ENCODE measurements at places on chromosomes 3 and 15.

DNA sequence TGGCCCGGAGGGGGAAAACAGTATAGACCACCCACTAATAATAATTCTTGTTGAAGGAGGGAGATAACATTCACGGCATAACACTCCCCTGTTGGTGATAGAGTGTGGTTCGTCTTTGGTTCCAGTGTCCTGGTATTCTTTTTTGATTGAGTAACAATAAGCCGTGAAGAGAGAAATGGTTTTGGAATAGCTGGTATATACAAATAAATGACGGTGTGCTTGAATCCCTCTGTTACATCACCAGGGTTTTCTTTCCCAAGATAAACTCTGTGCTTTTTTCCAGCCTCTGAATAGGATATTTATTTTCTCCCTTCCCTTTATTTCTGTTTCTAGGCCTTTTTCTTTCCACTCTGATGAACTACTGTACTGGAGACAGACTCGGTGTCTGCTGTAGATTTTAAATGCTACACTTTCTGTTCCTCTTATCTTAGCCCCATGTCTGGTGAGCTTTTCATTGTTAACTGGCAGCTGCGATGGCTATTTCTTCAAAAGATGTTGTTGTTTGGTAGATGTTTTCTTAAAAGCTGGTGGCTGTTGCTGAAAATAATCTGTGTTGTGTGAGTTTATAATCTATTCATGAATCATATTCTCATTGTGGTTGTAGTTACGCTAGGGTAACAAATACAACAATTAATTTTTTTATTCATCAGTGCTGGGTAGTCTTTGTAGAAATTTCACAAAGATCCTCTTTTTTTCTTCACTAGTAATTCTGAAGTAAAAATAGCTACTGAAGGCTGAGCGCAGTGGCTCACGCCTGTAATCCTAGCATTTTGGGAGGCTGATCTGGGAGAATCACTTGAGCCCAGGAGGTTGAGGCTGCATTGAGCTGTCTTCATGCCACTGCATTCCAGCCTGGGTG, 15.5 kb upstream of the SCAANT1 start:
- DNase-seq, result no peak

DNA sequence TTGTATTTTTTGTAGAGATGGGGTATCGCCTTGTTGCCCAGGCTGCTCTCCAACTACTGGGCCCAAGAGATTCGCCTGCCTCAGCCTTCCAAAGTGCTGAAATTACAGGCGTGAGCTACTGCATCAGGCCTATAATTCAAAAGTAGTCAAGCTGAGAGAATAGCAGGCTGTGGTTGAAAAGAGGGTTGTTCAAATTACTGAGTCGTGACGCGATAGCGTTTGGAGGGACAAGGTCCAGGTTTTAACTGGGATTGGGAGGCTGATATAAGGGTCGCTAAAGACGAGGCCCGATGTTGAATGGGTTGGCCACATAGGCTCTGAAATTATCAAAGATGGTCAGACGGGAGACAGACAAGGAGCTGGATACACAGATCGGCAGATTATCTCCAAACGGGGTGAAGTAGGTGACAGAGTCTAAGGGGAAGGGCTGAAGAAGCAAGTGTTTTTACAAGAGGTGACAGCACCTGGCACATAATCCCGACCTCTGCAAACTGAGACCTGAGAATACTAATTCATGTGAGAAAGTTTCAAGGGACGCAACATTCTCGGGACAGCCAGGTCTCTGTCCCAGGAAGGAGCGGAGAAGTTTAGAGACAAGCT, 759 bp upstream of the ARID3B start:
- no peak for DNase-seq

DNA sequence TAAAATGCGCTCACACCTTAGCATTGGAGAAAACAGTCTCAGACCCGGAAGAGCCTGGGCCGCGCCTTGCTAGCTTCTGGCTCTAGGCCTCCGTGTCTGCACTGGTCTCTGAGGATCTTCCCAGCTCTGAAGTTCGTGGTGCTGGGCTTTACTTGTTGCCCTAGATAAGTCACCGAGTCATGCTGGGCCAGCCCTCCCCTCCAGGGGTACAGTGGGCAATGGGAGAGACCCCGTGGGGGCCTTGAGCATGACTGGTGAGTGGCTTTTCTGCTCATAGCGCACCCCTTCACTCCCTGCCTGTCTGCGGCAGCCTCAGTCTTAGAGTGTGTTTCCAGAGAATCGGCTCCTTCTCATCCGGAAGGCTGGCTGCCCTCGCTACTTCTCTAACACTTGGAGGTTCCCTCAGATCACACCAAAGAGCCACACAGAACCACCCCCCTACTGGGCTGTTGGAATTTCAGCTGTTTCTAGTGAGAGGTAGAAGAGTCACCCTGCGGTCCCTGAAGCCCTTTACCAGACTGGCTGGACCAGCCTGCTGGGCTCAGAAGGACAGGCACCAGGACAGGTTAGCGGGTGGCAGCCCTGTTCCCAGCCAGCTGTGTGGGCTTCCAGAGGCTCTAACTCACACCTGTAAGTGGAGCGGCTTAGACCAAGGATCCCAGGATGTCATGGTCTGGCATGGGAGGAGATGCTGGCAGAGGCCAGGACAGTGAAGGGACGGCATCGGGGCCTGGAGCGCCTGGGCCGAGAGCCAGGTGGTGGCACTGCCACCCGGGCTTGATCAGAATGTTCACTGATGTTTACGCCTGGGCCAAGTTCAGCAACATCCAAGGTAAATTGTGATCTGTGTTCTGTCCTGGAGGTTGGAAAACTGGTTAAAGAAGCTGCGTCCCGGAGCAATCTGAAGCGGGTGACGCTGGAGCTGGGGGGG, 17.9 kb downstream of the ALDH1A3 start:
- no peak for DNase-seq

DNA sequence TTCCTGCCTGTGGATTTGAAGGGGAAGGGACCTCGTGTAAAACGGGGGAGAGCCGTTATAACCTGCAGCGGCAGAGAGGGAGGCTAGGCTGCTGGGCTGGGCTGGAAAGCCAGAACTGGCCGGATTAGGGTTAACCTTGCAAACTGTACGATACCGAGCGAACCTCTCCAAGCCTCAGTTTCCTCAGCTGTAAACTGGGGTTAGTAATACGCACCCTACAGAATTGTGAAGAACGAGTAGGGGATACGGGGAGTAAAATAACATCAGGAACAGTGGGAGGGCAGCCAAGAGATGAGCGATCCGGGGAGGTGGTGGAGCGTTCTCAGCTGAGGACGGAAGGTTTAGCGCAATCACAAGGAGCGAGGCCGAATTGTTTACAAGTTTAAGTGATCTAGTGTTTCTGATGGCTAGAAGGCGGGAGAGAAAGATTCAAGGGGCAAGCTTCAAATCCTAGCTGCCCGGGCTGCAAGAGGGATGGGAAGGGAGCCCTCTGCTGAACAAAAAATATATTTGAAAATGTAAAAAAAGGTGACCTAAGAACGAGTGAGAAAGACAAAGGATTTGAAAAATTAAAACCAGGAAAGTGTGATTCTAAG, 768 bp upstream of the SEMA5B start:
- DNase-seq, result peak; percentile 4

DNA sequence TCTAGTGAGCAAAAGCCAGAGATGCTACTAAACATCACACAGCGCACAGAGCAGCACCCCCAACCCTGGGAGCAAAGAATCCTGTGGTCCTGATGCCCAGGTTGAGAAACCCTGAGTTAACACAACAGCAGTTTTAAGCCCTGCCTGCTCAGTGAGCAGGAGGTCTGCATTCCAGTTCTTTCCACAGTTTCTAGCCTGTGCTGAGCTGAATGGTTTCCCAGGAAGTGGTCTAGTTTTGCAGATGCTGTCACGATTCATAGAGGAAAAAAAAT, 171.1 kb upstream of the PROK2 start:
- DNase-seq, result no peak

GRCh38 chr3:27715863-27716262, 6.3 kb downstream of the EOMES start:
- no peak for DNase-seq

DNA sequence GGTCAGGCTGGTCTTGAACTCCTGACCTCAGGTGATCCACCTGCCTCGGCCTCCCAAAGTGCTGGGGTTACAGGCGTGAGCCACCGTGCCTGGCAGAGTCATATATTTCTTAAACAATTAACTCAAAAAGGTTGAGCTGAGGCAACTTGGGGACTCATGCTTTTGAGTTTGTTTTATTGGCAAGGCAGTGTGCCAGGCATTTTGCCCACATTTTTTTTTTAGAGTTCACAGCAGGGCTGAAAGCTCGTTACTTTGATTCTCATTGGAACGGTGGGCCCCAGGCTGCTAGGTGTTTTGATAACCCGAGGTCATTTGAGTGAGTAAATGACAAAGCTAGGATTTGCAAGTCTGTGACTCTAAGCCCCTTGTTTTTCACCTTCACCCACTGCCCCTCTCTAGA, 76.2 kb downstream of the CCK start:
- no peak for DNase-seq

GRCh38 chr15:64224511-64224910, 61.7 kb upstream of the PPIB start:
- no peak for DNase-seq

GRCh38 chr3:149528340-149528650, 53.8 kb downstream of the TM4SF4 start:
- DNase-seq, result no peak

DNA sequence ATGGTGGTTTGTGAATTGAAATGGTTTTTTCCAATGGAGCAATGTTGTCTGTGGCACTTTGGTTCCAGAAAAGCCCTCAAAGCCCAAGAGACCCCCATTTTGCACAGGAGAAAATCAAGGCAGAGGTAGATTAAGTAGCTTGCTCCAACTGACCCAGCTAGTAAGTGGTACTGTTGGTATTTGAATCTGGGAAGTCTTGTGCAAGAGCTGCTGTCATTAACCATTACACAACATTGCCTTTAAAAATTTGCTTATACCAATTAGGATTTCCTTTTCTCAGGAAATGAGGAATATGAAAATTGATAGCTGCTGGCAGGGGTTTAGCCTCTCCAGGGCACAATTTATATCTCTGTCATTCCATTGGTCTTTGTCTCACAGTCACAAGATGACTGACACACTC, 102.4 kb upstream of the UBE3A start:
- DNase-seq, result no peak

- DNase-seq, result no peak
Measured at GRCh38 chr3:197460639-197461038, 95.1 kb downstream of the BDH1 start.

DNA sequence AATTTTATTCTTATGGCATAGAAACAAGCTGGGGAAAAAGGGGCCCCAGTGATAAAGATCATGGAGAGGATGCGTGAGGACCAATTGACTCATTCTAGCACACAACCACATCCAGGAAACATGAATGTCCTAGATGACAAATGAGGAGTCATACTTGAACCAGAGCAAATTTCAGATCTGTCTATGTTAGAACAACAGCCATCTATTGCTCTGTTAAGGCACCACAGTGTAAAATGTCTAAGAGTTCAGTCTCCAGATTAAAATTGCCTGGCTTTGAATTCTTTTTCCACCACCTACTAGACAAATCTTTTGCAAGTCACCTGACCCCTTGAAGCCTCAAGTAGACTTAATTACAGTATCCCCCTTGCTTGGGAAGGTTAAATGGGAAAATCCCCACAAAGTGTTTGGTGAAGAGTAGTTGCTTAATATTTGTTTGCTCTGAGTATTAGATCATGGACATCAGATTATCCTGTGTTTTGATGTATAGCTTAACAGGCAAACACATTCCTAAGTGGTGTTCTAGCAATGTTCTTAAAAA, 258.7 kb upstream of the TGFBR2 start:
- peak; percentile 8 for DNase-seq
